ENCODE measurements at places on chromosomes 16 and 17.
A peak's percentile ranks its signal among the peaks of the same experiment; 100 is the strongest.

- H3K27me3 ChIP-seq = no peaks in the 10 kb centered on the region
- H3K27ac ChIP-seq = no peak overlapping the region
- no peak for DNase-seq
- peaks cover 7% of the 10 kb centered on the region for H3K4me1 ChIP-seq
These were observed 29.0 kb downstream of the PLCD3 start for GRCh38 chr17:45103269-45103795.

DNA sequence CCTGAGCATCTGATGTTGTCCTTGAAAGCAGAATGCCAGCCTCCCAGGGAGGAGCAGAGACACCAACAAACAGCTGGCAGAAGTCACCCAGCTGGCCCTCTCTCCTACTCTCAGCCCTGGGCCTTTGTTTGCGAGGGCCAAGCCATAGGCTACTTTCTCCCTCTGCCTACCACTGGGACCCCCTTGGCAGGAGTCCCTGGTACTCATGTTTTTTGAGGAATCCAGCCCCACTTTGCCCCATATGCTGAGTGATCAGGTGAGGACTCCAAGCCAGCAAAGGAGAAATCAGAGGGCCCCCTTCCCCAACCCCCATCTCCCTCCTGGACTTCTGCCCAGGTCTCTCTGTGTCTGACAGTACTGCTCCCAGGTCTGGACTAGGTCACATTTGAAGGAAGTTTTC is 121.9 kb downstream of the USP31 start:
- H3K4me3 ChIP-seq = no peak overlapping the region
- H3K36me3 ChIP-seq = no peaks in the 10 kb centered on the region
- H3K4me1 ChIP-seq = no peaks in the 10 kb centered on the region
- no peak overlapping the region for H3K27ac ChIP-seq
- no peak for DNase-seq

- H3K4me3 ChIP-seq = no peak overlapping the region
- DNase-seq = no peak
- H3K36me3 ChIP-seq = no peaks in the 10 kb centered on the region
- no peak overlapping the region for H3K27ac ChIP-seq
These were observed 88.5 kb downstream of the GSG1L start for GRCh38 chr16:27974896-27975540.

- no peak overlapping the region for H3K27ac ChIP-seq
- H3K4me3 ChIP-seq = no peak overlapping the region
- H3K36me3 ChIP-seq = no peaks in the 10 kb centered on the region
- DNase-seq = no peak
- peaks cover 7% of the 10 kb centered on the region for H3K4me1 ChIP-seq
These were observed 18.9 kb downstream of the ADGRG1 start for GRCh38 chr16:57647136-57647875.

- H3K36me3 ChIP-seq = no peaks in the 10 kb centered on the region
- no peaks in the 10 kb centered on the region for H3K27me3 ChIP-seq
- H3K27ac ChIP-seq = no peak overlapping the region
- DNase-seq = no peak
- H3K4me3 ChIP-seq = no peak overlapping the region
- H3K4me1 ChIP-seq = no peaks in the 10 kb centered on the region
These were observed 9.3 kb downstream of the ANKS3 start for GRCh38 chr16:4724661-4725270.

GRCh38 chr16:53061256-53061655 is 6.5 kb downstream of the CHD9 start:
- peak overlapping the region; percentile 77 for H3K27ac ChIP-seq
- no peaks in the 10 kb centered on the region for H3K27me3 ChIP-seq

- H3K27ac ChIP-seq = no peak overlapping the region
- H3K27me3 ChIP-seq = no peaks in the 10 kb centered on the region
These were observed 12.4 kb upstream of the TRIM25 start for GRCh38 chr17:56926270-56926669.

- H3K4me1 ChIP-seq = no peaks in the 10 kb centered on the region
- no peak for DNase-seq
- H3K27ac ChIP-seq = no peak overlapping the region
- no peak overlapping the region for H3K4me3 ChIP-seq
- H3K27me3 ChIP-seq = no peaks in the 10 kb centered on the region
These were observed 267.6 kb downstream of the STX8 start for GRCh38 chr17:9308069-9308468.

GRCh38 chr17:72681844-72682243 is 410.6 kb downstream of the SLC39A11 start:
- no peak overlapping the region for H3K27ac ChIP-seq
- DNase-seq = no peak
- peaks cover 4% of the 10 kb centered on the region for H3K4me1 ChIP-seq

DNA sequence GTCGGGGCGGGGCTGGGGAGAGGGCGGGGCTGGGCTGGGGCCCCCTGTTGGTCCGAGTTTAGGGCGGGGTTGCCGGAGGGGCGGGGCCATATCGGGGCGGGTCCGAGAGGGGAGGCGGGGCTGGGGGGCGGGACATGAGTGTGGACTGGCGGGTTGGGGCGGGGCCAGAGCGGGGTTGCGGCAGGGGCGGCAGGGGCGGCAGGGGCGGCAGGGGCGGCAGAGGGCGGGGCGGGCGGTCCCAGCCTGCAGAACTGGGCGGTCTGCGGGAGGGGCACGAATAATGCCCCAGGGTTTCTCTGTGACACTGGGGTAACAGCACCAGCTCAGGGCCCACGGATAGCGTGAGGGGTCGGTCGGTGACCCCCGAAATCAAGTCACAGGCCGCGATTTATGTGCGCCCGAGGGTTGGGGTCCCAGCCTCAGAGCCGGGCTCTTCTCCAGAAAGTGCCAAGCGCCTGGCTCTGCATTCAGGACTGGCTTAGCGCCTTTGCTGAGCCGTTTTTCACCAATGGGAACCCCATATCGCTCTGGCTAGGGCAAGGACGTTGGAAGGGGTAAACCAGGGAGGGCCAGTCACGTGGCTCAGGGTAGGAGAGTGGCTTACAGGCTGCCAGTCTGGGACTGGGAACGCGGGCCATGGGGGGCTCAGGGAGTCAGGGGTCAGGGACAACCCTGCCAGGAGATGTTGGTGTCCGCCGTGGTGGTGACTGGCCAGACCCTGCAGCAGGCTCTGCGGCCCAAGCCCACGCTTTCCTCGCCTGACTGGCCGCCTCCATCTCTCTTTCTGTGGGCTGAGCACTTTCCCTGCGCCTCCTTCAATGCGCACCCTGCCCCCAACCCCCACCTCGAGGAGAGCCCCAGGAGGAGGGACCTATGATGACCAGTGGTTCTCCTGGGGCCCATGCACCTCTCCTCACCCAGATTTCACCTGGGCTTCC is 1.2 kb upstream of the METTL26 start:
- peak overlapping the region; percentile 96 for H3K27ac ChIP-seq
- peaks cover 25% of the 10 kb centered on the region for H3K4me1 ChIP-seq
- H3K4me3 ChIP-seq = peak overlapping the region; percentile 94
- DNase-seq = peak; percentile 92
- no peaks in the 10 kb centered on the region for H3K27me3 ChIP-seq

- H3K4me1 ChIP-seq = peaks cover 35% of the 10 kb centered on the region
- no peaks in the 10 kb centered on the region for H3K27me3 ChIP-seq
- DNase-seq = peak; percentile 87
- no peaks in the 10 kb centered on the region for H3K36me3 ChIP-seq
- no peak overlapping the region for H3K4me3 ChIP-seq
- no peak overlapping the region for H3K27ac ChIP-seq
These were observed 37.6 kb downstream of the CTU2 start for GRCh38 chr16:88743693-88744576.
